ENCODE measurements at places on chromosomes 1 and 21.

- DNase-seq = no peak
Observed at GRCh38 chr1:203661572-203661971, 34.9 kb downstream of the ATP2B4 start.

- no peak for DNase-seq
Observed at GRCh38 chr1:77405186-77405585, 123.4 kb downstream of the AK5 start.

DNA sequence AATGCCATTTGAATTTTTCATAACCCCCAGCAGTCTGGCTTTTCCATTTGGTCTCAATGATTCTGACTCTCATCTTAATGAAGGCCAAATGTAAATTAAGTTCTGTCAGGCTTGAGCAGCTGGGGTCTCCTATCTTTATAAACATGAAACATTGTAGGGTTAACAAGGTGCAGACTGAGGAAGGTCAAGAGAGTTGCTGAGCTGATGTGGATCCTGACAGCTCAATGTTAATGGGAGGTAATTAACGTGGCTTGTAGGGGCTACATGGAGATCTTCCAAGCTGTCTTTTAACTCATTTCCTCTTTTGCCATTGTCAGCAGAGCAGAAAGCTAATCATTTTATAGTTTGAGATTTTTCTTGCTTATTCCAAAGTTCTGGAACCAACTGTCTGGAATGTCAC is 55.2 kb downstream of the FGGY start:
- DNase-seq = no peak

GRCh38 chr1:201769966-201770365 is 59.0 kb upstream of the IPO9 start:
- no peak for DNase-seq

DNA sequence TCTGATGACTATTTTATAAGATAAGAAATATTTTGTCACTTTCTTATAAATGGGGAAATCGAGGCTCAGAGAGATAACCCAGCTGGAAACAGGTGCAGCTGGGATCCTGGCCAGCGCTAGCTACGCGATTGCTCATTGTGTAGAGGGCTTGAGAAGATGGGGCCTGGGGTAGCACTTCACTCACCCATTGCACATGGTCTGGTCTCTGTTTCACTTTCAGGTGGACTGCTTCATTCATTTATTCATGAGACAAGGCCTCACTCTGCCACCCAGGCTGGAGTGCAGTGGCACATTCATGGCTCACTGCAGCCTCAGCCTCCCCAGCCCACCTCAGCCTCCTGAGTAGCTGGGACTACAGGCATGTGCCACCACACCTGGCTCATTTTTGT is 23.8 kb downstream of the UBE4B start:
- no peak for DNase-seq

All from erythroblast (primary cell).